ENCODE measurements at places on chromosomes 1 and 21.

DNA sequence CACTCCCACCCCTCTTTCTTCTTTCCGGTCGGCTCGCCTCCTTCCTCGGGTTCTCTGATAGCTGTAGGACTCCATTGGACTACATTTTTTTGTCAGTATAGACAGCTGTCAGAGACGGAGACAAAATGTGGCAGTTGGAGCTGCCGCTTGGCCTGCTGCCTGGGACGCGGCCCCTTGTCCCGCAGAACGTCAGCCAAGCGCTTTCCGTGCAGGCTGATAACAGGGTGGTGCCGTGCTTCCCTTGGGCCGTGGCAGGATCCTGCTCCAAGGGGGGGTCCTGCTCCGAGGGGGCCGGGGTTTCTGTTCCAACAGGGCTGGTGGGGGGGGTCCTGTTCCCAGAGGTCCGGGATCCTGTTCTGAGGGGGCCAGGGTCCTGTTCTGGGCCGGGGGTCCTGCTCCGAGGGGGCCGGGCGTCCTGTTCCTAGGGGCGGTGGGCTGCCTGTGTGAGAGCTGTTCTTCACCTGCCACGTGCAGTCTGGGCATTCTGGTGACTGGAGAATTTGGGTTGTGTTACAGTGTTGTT is 4.9 kb downstream of the SKI start:
- no peak for DNase-seq

- peak; percentile 99 for DNase-seq
These were observed at the start of gene ZBTB37 for GRCh38 chr1:173868266-173869020. ZBTB37 (plus strand) TSS chr1:173868380; CDS start chr1:173870226, 1,846 bp downstream.

DNA sequence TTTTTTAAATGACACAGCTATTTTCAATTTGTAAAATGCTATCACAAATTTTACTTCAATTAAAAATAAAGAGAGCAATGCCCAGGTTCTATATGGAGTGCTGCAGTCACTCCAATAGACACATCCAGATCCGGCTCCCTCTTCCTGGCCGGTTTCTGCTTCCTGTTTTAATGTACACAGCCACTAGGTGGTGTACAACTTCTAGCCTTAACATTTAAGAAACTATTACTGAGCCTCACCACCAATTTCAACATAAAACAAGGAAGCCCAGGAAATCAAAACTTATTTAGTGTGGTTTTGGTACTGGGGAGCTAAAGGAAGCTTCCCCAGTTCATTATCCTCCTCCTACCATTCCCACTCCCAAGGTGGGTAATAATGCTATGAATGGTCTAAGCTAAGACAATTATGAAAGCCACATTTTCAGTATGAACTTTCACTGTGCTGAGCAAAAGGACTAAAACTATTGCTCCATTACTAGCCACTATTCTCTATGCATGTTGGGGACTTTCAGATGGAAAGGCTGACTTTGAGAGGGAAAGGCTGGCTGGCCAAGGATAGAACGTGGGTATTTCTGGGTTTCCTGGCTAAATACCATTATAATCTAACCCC is 25.5 kb upstream of the MTMR11 start:
- DNase-seq = no peak

DNA sequence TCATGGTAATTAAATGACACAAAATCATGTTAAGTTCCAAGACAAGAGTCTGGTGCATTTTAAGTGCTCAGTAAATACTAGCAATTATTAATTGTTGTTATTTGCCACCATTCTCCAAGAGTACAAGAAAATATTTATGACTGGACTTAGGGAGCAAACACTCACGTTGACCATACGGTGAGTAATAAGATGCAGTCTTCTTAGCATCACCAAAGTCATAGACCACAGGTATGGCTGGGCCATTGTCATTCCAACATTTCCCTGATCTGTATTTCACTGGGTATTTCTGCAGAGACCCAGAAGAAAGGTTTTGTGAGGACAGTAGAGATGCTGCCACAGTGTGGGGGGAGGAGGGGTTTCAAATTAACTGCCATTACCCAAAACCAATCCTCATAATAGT is 4.7 kb downstream of the ITLN2 start:
- no peak for DNase-seq

GRCh38 chr1:43074709-43075108 is 97.4 kb downstream of the EBNA1BP2 start:
- DNase-seq = no peak

DNA sequence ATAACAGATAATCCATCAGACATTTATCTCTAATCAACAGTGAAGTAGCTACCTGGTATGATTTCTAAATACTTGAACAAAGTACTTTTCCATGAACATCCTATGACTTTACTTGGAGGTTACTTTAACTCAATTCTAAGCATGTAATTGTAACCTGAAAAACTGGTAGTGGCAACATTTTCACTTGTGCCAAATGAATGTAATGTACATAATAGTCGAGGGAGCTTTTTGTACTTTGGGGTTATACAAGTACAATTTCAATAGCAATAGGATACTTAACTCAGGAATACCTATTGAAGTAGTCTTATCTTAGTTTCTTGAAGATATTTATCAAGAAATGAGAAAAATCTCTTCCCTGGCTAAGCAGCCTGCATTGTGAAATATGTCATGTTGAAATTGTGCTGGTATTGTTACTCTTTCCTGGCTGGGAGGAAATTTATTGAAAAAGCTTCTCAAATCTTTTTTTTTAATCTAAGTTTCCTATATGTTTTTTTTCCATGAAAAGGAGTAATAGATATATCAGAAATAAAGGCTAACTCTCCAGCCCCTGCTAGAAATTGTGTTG is 33.7 kb upstream of the CACYBP start:
- DNase-seq = no peak

DNA sequence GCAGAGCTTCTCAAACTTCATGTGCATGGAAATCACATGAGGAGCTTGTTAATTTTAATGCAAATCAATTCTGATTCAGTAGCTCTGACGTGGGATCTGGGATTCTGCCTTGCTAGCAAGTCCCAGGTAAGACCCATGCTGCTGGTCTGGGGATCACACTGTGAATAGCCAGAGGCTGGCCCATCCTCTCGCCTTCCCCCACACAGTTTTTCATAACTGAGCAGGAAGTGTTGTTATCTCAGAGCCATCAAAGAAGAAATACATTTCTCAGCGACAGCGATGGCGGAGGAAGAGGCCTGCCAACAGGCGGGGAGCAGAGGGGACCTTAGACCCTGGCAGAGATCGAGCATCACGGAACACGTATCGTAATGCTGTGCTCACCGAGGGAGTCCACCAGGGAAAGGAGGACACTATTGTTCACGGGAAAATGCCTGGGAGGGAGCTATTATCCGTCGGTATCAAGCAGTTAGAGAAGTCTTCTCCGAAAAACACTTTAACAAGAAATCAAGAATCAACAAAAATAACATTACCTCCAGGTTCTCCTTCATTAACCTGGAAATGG is 268.9 kb upstream of the TMEM51 start:
- no peak for DNase-seq

- no peak for DNase-seq
These were observed 45.6 kb downstream of the SUCO start for GRCh38 chr1:172578586-172578985.

Data from H1 (cell line).